ENCODE measurements at places on chromosomes 12 and 14. TPM values are rescaled to one million over a fixed set of nuclear protein-coding genes. Genes with fewer than 3 reads are reported as not detected.

DNA sequence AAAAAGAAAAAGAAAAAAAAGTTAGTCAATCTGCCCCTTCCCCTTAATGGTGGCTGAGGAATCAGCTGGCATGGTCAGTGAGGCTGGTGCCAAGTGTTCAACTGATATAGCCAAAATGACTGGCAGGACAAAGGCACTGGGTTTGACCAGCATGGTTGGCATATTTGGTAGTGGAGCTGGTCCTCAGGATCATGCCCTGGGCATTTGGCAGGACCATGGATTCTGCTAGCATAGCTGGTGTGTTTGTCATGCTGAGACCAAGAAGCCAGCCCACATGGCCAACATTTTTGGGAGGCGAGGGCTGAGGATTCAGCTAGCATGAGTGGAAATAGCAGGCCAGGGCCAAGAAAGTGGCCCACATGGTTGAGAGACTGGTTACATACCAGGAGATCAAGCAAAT, 136.5 kb downstream of the FBXL14 start:
- no peak for DNase-seq

DNA sequence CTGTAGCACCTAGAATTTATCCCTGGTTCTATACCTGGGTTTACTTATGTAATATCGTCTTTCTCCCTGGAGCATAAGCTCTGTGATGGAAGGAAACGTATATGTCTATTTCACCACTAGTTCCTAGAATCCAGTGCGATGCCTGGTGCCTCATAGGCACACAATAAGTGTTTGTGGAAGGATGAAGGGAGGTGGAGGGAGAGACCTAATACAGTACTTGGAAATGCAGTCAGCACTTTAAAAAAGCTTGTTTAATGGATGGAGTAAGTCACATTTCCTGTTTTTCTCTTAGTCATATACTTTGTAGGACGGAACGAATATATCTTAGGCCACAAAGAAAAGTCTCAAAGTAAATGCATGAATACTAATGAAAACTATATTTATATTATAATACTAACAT, 186.5 kb upstream of the HMGA2 start:
- no peak for DNase-seq

DNA sequence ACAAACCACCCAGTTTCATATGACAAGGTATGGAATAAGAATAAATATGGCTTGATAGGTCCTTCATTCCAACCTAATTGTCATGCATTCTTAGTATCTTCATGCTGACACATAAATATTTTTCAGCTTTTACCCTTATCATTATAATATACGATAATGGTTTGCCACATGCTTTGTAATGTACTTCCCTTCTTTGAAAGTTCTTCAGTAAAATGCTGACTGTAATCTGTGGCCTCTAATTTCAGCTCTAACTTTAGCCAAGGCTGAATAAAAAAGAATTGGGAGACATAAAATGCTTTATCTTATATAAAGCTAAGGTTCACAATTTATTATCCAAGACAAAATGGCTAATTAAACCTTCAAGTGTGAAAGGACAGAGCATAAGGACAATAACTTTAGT, 2.6 kb upstream of the MAP4K5 start:
- no peak for DNase-seq

DNA sequence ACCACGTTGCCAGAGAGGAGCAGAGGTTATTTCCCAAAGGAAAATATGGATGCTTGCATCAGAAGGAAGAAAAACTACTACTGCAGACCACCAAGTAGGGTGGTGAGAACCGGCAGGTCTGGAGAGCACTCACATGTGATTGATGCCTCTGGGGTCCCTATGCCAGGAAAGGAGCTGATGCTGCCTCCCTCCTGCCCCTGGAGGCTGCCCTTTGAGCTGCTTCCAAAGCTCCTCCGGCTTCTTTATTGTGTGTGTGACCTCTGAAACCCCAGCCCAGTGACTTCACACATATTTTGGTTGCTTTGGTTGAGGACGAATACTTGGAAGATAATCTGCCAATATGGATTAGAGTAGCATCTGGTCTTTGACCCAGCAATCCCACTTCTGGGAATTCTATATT, 133.4 kb downstream of the AACS start:
- no peak for DNase-seq

GRCh38 chr12:56983386-56983785, 23.0 kb downstream of the ZBTB39 start:
- no peak for DNase-seq

- DNase-seq = no peak
Observed at GRCh38 chr12:104180374-104180773, 35.2 kb upstream of the TXNRD1 start.

GRCh38 chr14:62322216-62322615, 560.0 kb downstream of the SNAPC1 start:
- DNase-seq = no peak

DNA sequence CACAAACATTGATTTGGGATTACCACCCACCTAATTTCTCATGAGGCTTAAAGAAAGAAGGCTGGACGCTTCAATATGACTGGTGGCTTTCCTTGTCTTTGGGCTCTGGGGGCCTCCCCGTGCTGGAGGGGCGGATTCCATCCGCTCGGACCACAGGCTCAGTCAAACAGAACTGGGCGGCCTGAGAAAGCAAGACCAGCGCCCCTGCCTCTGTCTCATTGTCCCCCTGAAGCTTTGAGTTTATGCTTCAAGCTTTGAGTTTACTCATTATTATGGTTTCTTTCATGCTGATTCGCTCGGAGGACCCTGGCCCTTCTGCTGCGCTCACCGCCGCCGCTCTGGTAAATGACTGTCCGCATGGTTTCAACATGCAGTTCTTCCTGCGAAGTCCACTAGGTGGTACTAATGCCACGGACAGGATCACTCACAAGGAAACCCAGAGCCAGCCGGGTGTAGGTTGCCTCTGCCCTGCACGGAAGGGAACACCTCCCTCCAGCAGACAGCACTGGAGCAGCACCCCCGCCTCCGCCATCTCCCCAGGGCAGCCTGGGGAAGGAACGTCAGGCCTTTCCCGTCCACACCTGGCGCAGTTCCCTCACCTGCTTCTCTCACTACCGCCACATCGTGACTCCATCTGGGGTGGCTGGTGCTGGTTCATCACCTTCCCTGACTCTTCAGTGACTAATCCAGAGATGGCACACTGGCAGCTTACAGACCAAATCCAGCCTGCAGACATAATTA, 13.2 kb upstream of the TIGAR start:
- no peak for DNase-seq

GRCh38 chr14:70651522-70651921, 9.8 kb downstream of the TTC9 start:
- peak; percentile 41 for DNase-seq

- peak; percentile 67 for DNase-seq
Observed at GRCh38 chr12:52633383-52633782, 15.0 kb upstream of the KRT73 start.

PRH2 gene
- total RNA-seq = not detected

RBP5 gene
- not detected for total RNA-seq

SBNO1 gene
- 43.0 TPM for total RNA-seq

SMIM41 gene
- not detected for total RNA-seq
